Cortex of kidney (tissue), 1 donor: ENCODE measurements at places on chromosomes 2 and 18.

GRCh38 chr2:242063850-242064249 is 194.3 kb downstream of the RTP5 start:
- DNase-seq, result no peak

DNA sequence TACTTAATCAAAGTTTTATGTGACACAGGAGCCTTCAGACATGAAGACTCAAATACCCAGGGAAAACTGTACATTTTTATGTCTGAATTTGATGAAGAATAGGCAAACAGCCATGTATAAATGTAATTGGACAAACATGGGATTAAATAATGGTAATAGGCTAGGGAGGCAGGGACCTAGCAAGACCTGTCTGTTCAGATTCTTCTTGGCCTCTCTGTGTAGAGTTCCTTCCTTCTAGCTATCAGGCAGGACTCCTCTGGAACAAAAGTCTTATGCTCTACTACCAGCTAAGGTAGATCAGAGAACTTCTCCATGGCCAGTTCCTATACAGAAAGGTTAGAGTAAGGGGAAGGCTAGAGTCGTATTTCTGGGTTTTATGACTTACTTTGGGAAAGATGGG is 9.5 kb upstream of the PARD3B start:
- no peak for DNase-seq

DNA sequence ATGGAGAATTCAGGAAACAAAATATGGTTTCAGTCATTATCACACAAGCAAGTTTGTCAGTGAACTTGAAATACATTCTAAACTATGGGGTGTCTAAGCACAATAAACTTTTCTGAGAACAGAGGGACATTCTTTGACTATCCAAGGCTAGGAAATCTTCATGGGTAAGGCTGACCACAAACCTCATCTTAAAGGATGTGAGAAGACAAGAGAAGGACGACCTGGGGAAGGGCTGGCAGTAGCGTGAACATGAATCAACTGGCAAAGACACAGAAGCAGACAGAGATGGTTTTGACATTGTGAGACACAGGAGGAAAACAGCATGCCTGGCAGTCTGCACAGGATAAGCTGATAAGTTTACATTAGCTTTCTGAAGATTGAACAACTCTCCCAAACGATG is 752.4 kb upstream of the SLC8A1 start:
- DNase-seq, result no peak

DNA sequence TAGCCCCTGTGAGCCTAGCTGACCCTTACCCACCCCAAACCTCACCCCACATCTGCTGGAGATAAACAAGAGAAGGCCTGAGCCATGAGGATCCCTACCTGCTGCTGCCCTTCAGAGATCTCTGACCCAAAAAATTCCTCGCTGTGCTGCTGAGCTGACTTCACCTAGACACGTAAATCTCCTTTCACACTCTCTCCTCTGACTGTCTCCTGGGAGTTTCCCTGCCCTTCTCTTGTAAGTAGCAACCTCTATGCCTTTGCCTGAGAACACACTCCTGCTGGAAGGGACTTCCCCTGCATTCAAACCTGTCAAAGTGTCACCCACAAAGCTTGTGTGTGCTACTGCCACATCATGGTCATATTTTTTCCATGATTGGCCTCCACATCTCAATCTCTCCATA is 134.2 kb upstream of the NOL4 start:
- no peak for DNase-seq

- no peak for DNase-seq
Observed at GRCh38 chr2:39419282-39420223, 17.5 kb downstream of the MAP4K3 start.

- no peak for DNase-seq
Observed at GRCh38 chr2:235462415-235462790, 31.4 kb upstream of the AGAP1 start.

GRCh38 chr2:12804091-12804856 is 87.5 kb downstream of the TRIB2 start:
- DNase-seq, result no peak

DNA sequence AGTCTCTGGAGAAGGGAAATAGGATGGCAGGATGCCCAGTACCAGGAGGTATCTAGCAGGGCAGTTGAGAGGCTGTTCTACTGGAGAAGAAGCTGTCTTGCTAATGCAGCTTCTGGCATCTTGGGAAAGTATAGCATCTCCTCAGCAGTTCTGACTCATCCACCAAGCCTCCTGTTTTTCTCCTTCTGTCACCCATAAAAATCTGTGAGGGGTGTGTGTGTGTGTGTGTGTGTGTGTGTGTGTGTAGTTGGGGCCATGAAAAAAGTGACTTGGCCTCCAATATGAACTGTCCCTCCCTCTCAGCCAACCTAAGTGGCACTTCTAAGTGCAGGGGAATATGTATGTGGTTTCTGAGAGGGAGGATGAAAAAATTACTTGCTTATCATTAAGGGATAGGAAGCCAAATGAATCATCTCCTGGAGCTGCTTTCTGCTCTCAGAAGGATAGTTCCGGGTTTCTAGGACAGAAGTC is 83.9 kb downstream of the CBLN2 start:
- no peak for DNase-seq

GRCh38 chr2:134630504-134631159 is 88.2 kb downstream of the TMEM163 start:
- DNase-seq, result no peak

DNA sequence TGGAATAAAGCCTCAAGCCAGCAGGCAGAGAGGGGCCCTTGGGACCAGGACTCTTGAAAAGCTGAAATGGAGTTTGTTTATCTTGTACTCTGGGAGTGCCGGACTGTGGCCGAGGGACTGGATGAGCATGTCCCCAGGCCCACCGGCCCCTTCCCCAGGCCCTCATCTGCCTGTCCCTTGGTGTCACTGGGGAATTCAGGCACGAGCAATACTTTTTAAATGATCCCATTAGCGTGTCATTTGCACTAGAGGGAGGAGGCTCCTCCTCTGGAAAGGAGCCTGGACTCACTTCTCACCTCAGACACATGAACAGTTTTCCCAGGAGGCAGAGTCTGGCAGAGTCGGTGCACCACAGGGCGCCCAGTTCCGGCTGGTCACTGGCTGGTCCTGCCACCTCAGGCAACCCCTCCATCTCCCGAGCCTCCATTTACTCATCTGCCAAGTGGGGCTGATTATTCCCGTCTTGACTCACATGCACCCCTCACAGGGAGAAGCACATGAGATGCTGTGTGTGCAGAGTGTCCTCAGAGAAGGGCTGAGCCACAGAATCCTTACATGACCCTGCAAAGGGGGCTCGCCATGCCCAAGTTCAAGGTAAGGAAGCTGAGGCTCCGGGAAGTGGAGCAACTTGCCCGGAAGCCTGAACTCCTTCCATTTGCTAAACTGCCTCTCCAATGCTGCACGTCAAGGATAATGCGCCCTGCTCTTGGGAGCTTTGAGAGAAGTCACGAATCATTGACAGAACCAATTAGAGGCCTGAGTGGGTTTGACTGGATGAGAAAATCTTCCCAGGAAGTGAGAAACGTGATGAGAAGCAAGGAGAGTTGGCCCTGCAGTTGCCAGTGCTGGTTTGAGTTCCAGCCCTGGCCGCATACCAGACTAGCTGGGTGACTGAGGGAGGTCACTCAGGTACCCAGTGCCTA is 26.7 kb downstream of the CIB4 start:
- DNase-seq, result no peak

- no peak for DNase-seq
Observed at GRCh38 chr2:202114795-202115194, 41.7 kb downstream of the KIAA2012 start.

GRCh38 chr2:172655838-172656573 is 79.6 kb upstream of the RAPGEF4 start:
- DNase-seq, result no peak

DNA sequence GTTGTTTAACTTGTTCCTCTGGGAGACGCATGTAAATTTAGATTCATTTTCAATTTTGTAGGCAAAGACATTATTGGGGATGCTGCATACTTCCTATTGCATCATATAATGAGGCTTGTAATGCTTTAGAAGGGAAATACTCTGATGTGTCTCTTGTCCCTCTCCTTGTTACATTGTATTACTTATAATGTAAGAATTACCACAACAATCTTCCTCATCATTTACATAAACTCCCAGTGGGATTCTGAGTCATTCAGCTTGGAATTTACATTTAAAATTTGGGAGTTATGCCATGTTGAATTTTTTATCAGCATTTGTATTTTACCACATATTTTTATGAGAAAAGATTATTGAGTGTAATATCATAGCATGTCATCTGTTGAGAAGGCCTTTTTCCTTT is 963.4 kb upstream of the NRXN1 start:
- no peak for DNase-seq

DNA sequence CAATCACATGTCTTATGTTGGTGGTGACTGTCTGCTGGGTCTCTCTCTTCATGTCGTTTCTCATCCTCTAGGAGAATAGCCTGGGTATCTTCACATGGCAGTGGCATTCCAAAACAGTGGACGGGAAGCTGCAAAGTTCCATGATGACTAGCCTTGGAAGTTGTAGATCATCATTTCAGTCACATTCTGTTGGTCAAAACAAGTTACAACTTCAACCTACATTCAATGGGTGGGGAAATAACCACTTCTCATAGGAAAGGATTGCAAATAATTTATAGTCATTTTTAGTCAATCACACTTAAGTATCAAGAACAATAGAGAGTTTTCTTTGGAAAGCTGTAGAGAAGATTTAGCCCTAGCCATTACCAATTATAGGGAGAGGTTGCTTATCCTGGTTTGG is 395.0 kb upstream of the CDH2 start:
- DNase-seq, result no peak

DNA sequence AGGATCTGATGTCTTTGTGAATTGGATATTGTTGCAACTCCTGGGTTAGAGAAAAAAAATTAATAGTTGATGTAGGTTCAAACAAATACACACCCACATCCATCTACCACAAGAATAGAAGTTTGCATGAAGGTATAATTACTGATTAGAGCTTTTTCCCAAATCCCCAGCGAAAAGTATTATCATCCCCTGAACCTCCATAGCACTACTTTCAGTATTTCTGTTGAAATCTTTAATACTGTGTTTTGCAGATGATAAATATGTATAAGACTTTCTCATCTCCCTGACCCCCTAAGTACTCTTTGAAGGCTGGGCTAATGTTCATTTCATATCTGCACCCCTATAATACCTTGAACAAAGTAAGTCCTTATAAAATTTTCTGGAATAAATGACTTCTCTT is 6.4 kb downstream of the FN1 start:
- no peak for DNase-seq

- DNase-seq, result no peak
Observed at GRCh38 chr2:200356321-200356720, 49.8 kb downstream of the SPATS2L start.

DNA sequence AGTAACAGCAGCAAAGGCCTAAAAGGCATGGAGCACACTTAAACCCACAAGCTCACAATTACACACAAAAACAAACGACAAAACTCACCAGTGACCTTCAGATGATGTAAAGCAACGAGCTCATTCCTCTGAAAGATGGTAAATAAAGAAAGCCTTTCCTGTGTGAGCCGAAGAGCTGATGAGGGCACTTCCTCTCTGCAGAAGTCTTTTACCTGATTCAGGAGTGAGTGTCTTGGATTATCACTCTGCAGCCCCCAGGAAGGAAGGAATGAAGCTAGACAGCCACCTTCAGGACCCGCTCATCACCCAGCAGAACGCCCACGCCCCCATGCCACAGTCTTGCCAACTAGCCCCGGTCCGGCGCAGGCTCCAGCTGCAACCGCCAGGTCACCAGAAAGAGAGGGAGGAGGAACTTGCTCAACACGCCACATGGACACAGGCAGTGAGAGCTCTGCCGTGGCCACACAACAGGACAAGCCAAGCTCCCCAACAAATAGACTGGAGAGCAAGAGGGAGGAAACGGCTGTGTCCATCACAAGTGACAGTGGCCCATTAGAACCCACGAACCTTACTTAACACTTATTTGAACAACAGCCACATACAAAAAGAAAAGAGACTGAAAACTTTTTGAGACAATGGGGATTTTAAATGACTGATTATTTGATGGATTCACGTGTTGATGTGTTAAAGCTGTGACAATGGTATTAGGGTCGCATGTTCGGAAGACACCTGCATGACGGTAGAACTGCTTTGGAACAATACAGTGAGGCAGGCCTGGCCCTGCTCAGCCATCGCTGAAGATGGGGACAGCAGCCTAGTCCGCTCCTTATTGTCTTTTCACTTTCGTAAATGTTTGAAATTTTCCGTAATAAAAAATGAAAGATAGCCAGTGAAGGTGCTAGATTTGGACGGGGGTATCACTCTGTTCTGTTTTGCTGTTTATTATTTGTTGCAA is 127.3 kb downstream of the HDAC4 start:
- no peak for DNase-seq

DNA sequence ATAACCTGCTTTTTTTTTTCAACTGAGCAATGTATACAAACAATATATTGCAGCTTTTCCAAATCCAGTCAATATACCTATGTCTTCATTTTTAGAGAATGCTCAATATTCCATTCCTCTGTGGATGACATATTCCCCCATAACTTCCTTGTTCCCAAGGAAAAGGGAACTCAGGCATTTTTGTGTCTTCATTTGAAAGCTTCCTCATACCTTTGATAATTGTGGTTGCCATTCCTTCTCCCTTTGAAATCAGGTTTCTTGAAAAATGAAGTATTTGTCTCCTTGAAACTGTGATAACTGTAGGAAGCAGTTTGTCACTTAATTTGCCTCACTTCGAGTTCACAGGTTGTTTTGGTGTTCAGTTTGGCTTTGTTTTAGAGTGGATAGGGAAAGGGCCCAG is 13.5 kb downstream of the ELAC1 start:
- DNase-seq, result no peak

DNA sequence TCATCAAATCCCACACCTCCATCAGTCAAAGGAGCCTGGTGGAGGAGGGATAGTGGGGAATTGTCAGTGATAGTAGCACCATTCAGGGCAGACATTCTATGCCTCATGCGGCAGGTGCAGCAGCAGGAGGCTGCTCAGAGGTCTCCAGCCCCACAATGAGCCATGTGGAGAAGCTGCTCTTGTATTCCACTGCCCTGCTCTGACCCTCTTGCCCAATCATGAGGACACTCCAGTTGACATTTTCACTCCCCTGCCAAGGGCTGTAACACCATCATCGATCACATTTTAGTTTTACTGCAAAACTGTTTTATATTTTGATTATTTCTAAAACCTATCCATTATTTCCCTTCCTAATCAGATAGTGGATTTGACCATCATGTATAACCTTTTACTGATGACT is 487.6 kb upstream of the KLHL29 start:
- DNase-seq, result no peak

DNA sequence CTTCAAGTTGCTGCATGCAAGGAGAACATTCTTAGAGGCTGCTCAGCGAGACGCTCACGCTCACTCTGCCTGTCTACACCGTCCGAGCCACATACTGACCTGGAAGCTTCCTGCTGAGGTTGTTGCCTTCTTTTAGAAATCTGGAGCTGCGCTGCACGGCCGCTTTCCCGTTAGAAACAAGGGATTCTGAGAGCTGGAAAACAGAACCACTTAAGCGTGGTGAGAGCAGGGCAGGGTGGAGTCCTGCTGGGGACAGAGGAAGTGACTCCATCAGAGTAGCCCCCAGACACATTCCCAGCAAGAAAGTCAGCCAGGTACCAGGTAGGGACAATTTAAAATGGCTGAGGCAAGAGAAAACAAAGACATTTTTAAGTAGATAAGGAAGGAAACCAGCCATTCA is 135.2 kb downstream of the LAMA1 start:
- no peak for DNase-seq

GRCh38 chr2:13560322-13560721 is 843.6 kb downstream of the TRIB2 start:
- DNase-seq, result no peak
